ENCODE measurements at places on chromosomes 16 and 17.

DNA sequence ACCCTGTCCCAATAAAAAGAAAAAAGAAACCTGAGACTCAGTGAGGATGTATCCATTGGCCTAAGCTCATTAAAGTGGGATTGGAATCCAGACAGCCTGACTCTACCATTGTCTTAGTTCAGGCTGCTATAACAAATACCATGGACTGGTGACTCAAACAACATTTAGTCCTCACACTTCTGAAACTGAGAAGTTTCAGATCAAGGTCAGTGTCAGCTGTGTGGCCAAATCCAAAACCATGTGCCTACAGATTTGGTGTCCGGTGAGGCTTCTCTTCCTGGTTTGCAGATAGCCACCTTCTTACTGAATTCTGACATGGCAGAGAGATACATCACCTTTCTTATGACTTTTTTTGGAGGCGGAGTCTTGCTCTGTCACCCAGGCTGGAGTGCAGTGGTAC is 53.3 kb upstream of the KDM8 start:
- no peak for DNase-seq

DNA sequence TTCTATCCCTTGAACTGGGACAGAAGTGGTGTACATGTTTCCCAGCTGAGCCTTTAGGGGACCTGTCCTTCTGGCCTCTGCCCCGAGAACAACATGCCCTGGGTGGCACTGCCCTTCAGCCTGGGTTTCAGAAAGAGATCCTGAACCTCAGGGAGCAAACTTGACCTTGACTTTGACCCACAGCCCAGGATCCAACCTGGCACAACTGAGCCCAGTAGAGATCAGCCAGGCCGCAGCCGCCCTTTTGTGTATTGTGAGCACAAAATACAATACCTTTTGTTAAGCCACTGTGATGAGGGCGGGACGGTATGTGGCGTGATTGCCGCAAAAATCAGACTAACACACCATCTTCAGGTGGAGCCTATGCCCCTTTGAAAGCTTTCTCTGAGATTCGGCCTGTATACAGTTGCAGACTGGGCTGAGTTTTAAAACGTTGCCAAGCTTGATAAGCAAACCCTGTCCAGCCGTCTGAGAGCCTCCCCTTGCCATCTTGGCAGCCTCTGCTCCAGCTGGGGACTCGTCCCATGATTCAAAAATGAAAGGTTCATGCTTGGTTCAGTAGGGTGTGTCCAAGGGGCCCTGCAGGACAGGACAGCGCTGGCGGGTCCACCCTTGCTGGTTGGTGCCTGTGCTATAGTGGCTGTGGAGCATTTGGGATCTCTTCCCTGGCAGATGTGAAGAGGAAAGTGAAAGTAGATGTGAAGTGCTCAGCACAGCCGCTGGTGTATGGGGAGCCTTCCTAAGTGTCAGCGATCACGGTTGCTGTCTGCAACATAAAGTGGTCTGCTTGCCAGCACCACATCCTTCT is 40.3 kb downstream of the FOXL1 start:
- no peak for DNase-seq

DNA sequence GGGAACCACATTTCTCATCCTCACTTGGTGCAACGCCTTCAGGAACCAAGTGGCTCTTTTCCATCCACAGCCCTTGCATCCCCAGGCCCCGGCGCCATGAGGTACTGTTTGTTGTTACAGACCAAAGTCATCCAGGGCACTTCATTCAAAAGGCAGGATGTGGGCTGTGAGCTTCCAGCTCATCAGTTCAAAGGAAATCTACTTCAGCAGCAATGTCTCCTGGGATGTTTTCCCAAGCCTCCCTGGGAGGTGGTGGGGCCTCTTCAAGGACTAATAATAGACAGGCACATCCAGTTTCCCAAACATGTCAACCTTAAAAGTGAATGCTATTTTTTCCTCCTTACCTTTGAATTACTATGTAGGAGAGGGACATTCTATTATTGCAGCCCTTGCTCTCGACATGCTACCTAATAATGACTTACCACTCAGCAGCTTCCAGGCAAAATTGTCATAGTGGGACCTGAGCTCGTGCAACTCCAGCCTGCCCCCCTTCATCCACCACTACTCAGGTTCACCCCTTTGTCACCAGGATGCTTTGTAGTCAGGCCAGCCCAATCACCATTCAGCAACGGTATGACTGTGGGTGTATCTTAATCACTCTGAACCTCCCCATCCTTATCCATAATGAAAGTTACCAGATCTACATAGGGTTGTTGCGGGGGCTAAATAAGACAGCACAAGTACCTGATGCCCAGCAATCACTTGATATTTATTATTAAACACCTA is 1.7 kb upstream of the PRKCB start:
- no peak for DNase-seq

DNA sequence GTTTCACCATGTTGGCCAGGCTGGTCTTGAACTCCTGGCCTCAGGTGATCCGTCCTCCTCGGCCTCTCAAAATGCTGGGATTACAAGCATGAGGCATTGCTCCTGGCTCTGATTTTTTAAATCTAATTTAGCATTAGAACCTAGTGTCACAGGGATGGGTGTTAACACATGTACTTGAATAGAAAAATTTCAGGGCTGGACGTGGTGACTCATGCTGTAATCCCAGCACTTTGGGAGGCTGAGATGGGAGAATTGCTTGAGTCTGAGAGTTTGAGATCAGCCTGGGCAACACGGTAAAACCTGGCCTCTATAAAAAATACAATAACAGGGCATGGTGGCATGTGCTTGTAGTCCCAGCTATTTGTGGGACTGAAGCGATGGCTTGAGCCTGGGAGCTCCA is 6.0 kb upstream of the RNF135 start:
- no peak for DNase-seq

DNA sequence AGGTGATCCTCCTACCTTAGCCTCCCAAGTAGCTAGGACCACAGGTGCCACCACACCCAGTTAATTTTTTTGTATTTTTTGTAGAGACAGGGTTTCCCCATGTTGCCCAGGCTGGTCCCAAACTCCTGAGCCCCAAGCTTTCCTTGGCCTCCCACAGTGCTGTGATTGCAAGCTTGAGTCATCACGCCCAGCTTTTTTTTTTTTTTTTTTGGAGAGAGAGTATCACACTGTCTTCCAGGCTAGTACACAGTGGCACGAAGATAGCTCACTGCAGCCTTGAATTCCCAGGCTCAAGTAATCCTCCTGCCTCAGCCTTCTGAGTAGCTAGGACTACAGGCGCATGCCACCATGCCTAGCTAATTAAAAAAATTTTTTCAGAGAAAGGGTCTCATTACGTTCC is 27.2 kb downstream of the HEATR9 start:
- DNase-seq, result no peak

DNA sequence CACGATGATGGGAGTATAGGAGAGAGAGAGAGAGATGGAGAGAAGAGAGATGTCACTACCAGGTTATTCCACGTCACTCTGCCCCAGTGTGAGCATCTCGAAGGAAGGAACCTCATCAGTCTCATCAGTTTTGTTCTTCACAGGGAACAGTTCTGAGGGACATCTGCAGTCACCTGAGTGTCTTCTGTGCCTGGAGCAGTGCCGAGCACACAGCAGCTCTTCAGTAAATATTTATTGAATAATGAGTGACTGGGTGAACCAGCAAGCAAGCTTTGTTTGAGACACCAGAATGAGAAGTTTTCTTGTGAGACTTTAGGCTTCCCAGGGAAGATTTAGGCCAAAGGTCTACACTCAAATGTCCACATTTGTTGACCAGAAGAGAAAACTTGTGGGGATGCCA is 142.4 kb upstream of the IRX3 start:
- no peak for DNase-seq

DNA sequence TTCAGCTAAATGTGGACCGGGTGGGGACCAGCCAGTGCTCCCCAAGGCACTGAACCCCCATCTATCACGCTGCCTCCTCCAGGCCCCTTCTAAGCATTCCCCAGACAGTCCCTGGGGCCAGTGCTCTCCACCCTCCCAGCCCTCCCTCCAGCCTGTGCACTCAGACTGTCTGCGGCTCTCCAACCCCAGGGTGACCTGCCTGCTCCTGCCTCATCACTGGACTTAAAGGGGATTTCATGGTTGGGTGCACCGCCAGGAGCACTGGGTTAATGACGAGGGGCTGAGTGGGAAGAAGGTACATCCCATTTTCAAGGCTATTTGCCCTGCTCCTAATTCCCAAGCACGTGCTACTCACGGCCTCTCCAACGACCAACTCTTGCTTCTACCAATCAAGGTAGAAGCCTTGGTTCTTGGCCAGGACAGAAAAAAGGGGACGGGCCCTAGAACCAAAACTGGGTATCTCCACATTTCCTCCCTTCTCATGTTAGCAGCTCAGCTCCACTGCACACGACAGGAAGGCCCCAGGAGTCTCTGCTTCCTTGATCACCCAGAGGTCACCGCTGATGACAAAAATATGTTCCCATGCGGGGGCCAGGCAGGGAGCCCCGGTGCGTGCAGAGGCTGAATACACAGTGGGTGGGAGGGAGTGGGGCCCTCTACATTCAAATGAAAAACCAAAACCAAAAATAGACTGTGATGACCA is 3.5 kb upstream of the ABR start:
- no peak for DNase-seq

DNA sequence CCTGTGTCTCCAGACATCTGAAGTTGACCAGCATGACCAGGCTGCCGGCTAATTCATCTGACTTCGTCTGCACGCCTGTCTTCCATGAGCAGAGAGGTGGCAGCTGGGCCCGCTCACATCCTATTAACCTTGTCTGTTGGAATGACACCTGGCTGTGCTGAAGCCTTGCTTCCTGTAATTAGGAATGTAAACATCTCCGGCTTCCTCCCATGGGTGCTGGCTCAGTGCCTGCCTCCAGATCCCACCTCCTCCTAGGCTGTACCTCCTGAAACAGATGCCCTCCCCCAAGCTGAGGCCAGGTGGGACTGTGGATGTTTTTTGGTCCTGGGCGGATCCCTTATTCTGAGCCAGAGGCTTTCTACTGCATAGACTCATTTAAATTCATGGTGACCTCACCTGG is 296.3 kb downstream of the HS3ST4 start:
- DNase-seq, result no peak

GRCh38 chr16:66190411-66190810 is 176.1 kb upstream of the CDH5 start:
- no peak for DNase-seq

GRCh38 chr17:80152081-80152702 is 5.3 kb upstream of the EIF4A3 start:
- DNase-seq, result no peak

- DNase-seq, result no peak
These were observed 92.2 kb downstream of the TUBD1 start for GRCh38 chr17:59800530-59800942.

DNA sequence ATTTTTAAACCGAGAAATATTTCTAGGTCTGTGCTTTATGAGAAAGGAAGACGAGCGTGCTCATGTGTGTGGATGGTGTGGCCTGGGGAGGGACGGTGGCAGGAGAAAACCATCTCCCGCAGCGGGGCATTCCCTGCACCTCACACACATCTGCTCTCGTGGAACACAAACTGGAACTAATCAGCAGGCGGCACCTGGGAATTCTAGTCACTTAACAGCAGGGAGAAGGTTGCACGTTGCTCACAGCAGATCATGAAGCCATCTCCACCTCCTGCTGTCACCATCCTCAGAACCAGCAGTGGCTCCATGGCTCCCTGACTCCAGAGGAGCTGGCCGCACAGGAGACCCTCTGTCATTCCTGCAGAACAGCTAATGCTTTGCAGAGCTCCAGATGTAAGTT is 35.2 kb downstream of the ADCY9 start:
- peak; percentile 46 for DNase-seq

DNA sequence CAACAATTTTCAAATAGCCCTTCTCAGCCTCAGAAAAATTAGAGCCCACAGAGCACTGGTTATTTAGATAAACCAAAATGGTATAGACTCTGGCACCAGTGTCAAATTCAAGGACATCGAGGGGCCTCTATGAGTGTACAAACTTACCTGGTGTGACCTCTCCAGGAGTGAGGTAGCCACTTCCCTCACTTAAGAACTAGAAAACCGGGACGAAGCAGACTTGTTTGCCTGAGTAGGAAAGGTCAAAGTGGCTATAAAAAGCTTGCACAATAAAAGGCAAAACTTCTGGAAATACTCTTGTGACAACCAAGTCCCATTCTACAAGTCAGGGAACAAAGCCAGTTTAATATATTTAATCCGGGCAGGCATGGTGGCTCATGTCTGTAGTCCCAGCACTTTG is 39.2 kb upstream of the PRSS54 start:
- DNase-seq, result no peak

DNA sequence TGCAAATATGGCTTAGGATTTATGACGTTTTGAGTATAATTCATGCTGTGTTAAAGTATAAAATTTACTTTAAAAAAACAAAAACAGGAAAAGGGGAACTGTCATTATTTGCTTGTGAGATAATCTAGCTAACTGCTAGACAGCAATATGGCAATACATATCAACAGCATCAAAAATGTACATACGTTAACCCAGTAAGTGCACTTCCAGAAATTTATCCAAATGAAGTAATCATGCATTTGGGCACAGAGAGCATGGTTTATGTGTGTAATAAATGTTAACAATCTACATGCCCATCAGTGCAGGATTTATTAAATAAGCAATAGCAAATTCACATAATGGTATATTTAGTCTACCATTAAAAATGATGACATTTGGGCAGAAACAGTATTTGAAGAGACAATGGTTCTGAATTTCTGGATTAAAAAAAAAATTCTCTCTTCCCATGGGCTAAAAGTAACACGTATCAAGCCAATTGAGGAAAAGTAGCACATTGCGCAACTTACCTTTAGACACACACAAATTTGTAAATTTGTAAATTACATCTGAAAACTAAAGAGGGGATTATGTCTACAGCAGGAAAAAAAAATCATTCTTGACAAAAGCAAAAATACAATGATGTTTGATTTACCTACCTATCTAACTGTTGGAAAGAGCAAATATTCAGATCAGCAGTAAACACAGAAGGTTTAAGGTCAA is 80.2 kb downstream of the CACNG1 start:
- no peak for DNase-seq

- DNase-seq, result no peak
These were observed 12.3 kb upstream of the GPRC5B start for GRCh38 chr16:19896951-19897350.

DNA sequence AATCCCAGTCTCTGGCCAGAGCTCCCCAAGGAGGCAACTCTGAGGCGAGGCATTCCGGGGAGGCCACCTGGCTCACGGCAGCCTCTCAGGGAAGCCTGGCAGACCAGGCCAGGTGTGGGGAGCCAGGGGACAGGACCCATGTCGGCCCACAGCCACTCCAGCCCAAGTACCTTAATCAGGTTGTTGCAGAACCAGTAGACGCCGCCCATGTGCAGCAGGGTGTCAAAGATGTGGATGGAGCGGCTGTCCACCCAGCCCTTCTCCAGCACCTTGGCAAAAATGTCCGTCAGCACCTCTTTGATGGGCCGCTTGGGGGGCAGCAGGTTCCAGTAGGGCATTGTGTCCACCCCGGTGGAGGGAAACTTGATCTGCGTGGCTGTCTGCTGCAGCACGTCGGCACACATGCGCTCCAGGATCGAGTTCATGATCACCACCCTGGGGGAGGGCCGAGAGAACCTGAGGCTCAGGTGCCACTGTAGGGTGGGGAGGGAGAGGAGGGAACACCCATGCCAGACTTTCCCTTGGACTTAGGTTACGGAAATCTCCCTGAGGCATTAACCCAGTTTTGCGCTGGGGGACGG is 7.8 kb downstream of the CSF3 start:
- no peak for DNase-seq

GRCh38 chr17:38354466-38354865 is 2.8 kb downstream of the SOCS7 start:
- peak; percentile 29 for DNase-seq

GRCh38 chr17:15411384-15412198 is 55.8 kb downstream of the CDRT4 start:
- no peak for DNase-seq

- no peak for DNase-seq
These were observed 114.1 kb downstream of the C16orf78 start for GRCh38 chr16:49487746-49488145.
